GM20000 (cell line): ENCODE measurements at places on chromosomes 5 and 9.
A peak's percentile ranks its signal among the peaks of the same experiment; 100 is the strongest.

GRCh38 chr5:5685737-5686136, 263.3 kb downstream of the ICE1 start:
- no peak for DNase-seq

- no peak for DNase-seq
Measured at GRCh38 chr5:10509575-10509974, 54.3 kb upstream of the ANKRD33B start.

DNA sequence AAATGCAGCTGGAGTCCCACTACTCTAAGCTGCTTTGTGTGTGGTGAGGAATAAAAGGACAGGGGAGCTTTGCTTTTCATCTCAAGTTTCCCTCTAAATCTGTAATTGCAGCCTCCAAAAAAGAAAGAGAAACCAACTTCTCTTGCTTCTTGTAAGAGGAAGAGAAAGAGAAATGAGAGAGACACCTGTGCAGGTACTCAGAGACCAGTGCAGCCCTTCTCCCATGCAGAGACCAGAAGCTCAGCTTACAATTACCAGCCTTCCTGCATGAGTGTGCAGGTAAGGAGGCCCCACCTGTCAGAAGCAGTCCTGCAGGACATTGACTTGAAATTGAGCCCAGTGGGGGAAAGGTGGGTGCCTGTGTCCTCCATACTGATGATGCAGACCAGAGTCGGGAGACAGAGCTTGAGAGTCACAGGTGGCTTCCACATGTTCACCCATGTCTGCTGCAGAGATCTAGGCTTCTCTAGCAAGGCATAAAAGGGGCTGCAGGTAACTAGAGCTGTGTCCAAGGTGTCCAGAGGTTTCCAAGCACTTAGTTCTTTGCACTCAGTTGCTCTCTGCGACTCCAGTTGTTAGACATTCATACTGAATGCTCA, 15.3 kb upstream of the MED10 start:
- peak; percentile 24 for DNase-seq

DNA sequence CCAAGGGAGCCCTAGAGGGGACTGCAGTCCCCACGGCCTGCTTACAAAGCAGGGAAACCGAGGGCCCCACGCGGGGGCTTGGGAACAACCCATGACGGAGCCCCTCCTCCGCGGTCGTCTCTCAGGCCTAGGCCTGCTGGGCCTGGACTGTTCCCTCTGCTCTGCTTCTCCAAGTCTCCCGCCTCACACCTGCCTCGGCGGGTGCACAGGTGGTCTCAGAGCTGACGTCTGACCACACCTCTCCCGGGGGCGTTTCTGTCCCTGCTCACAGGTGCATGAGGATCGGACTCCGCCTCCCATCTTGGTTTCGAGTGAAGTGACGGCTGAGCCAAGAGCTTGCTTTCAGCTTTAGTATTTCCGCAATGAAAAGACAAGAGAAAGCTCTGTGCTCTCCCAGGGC, 72.1 kb downstream of the MRPL36 start:
- no peak for DNase-seq

DNA sequence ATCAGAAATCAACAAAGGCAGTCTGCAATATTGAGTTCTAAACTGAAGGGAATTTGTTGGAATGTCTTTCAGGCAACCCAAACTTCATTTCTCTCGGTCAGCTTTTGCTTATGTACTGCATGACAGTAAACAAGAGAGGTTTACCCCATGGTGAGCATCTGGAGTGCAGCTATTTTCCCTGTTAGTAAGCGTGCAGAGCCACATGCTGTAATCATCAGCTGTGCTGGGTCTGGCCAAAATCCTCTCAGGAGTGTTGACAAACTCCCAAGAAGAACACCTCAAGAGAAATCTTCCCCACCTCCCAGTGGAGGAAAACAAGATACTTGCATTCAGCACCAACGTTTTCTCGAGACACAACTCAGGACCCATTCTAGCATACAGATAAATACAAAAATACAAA, 83.6 kb upstream of the ADAMTSL1 start:
- no peak for DNase-seq

DNA sequence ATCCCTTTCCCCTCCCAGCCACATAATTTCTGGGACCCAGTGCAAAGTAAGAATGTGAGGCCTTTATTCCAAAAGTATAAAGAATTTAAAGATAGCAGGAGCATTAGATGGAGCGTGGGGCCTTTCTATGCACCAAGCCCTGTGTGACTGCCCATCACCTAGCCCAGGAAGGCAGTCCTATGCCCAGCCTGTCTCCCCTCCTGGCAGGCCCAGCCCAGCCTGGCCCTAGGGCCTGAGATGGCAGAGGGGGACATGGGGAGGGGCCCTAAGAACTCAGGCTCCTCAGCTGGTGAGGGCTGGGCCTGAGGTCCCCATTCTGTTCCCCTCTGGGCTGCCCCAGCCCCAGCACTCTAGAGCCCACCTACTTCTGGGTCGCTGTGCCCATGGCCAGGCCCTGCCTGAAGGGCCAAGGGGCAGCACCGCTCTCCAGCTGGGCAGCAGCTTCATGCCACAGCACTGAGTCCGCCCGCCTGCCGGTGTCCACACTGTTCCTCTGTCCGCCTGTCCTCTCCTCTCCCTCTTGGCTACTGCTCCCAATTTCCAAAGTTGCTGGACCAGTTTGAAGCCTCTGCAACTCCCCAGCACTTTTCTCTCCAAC, 995 bp upstream of the SLC23A1 start:
- DNase-seq = no peak

GRCh38 chr5:1967736-1968135, 85.0 kb upstream of the IRX4 start:
- DNase-seq = no peak

GRCh38 chr5:20556115-20556763, 568.2 kb upstream of the CDH18 start:
- no peak for DNase-seq

DNA sequence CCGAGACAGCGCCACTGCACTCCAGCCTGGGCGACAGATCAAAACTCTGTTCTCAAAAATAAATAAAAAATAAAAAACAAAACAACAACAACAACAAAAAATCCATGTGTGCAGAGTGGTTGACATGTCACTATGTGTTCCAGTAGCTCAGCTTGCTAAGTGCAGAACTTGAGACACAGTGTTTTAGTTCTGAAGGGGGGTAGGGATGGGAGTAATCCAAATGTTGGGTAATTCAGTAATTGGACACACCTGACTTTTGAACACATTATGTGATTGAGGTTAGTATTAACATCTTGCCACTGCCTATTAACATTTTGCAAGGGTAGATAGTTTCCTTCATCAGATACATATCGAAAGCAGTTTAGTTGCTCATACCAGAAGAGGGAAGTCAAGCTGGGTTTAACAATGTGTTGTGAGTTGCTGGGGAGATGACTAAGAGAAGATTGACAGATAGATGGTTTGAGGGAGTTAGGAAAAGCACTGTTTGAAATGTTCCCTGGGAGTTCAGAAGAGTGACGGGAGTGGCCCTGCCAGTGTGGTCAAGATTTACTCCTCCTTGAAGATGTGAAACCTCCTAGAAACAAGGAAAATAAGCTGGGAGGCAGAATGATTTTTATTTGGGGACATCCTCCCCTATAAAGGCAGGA, 928 bp downstream of the HACD4 start:
- peak; percentile 78 for DNase-seq

GRCh38 chr5:124744170-124744971, 2.1 kb downstream of the ZNF608 start:
- no peak for DNase-seq

DNA sequence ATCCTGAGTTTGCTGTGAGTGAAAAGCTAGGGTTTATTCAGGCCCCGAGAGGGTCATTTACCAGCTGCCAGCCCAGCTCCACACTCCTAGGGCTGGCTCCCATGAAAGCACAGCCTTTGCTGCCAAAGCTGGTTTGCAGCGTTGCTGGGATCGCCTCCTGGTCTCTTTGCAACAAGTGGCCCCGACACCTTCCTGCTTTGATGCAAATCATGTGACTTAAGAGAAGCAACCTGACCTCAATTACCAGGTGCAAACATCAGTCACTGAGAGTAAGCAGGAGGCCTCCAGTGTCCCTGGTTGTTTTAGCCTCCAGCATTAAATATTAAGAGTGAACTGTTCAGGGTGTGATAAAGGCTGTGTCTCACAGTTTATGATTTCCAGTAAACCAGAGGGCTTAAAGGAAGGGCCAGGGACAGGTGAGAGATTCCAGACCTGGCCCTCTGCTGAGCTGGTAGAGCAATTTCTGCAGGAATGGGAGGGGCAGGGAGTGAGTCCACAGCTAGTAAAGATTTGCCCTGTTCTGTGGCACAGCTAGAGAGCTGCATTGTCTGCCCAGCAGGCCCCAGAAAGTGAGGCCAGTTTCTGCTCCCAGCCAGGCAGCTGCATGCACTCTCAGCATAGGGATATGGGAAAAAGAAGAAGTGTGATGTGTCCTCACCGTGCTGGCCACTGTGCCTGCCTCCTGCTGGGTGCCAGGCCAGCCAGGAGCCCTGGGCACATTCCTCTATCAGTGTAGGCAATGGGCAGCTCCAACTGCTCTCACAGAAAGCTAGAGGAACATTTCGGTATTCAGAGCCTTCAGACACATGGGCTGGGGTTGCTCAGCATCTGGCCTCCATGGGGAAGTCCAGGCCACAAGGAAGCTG, 58.0 kb downstream of the SLC22A5 start:
- peak; percentile 48 for DNase-seq

DNA sequence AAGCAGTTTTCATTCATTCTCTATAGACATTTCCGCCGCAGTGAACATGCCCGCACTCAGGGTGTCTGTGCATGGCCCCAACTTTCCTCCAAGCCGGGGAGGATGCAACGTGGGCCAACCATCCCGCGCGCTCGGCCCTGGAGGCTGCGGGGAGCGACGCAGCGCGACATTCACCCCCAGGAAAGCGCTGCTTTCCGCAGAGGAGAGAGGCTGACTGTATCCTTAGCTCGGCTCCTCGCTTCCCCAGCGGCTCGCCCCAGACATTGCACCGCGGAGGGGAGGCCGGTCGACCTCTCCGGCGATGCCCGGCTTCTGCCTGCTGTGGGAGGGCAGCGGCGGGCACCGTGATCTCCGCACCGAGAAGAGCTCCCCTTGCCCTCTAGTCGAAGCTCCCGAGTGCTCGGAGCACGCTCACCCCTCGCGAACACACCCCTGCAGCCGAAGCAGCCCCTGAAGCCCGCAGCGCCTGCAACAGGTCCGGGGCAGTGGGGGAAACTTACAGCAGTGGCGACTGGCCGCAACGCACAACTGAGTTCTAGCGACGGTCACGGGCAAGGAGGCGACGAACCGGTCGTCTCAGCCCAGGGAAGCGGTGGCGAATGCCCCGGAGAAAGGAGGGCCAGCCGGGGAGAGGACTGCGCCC, 600 bp downstream of the ENC1 start:
- DNase-seq = peak; percentile 32

GRCh38 chr5:58972301-58972700, 389.4 kb downstream of the RAB3C start:
- DNase-seq = no peak

- DNase-seq = no peak
Measured at GRCh38 chr9:71854811-71855210, 56.2 kb downstream of the ABHD17B start.

DNA sequence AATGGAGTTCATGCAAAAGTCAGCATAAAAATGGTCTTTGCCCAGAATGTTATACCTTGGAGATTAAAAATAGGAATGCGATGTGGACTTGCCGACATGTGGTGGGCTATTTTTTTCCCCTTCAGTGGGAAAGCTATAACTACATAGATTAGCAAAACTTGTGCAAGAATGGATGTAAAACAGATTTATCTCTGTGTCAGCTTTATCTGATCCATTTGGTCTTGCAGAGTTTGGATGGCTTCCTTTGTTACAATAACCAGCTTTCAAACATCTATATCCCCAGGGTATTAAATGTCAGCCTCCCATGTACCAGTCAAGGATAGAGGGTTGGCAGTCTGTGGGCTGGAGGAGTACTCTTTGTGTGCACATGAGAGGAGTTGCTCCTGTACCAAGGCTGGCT, 284.9 kb downstream of the TMEM38B start:
- DNase-seq = no peak

- DNase-seq = no peak
Measured at GRCh38 chr9:69040646-69041045, 5.1 kb downstream of the FXN start.

DNA sequence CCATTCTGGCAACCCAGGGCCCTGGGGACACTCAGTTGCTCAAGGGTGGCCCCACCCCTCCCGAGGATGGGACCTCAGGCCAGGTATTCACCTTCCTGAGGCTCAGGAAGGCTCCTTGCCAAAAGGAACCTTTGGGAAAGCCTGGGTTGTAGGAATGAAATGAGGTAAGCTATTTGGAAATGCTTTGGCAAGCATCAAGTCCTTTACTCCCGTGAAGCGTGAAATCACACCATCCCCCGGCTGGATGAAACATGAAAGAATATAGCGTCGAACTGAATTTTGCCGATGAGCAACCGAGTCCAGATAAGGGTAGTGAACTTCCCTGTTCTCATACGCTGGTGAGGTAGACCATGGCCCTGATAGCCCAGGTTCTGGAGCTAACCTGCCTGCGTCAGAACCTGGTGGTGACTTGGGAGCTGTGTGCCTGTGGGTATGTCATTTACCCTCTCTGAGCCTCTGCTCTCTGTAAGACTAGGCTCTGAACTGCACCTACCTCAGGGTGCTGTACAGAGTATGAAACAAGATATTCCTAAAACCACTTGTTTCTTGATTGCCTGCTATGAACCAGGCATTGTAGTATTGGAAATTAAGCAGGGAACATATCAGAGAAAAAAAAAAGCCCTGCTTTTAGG, 105.3 kb upstream of the BOD1 start:
- DNase-seq = no peak

- no peak for DNase-seq
Measured at GRCh38 chr9:131402073-131402472, 8.2 kb downstream of the PRRC2B start.

DNA sequence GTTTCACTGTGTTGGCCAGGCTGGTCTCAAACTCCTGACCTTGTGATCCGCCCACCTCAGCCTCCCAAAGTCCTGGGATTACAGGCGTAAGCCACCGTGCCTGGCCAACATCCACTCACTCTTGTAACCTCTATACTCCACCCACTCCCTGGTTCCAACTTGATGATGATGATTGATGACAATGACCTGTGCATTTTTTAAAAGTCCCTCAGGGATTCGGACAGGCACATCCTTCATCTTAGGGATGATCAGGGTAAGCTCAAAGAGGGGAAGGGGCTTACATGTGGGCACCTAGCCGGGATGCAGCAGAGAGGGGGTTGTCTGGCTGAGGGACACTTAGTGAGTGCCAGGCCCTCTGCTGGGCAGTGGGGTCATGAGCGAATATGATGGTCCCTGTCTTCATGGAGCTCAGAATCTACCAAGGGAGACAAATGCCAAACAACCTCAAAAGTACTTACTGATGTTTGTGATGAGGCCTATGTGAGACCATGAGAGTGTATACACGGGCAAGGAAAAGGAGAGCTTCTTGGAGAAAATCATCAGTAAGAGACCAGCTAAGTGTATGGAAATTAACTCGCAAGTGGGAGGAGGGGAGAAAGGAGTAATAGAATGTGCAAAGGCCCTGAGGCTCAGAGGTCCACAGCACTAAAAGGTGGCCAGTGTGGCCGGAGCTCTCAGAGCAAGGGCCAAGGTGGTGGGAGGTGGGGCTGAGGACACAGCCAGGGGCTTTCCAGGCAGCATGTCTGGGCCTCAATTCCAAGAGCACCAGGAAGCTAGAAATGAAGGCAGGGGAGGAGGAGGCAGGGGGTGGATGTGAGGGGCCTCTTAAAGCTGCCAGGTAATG, 27.4 kb downstream of the LHX2 start:
- no peak for DNase-seq
